ENCODE measurements at places on chromosomes 11 and 22. TPM values are rescaled to one million over a fixed set of nuclear protein-coding genes. Genes with fewer than 3 reads are reported as not detected.
A peak's percentile ranks its signal among the peaks of the same experiment; 100 is the strongest.

DNA sequence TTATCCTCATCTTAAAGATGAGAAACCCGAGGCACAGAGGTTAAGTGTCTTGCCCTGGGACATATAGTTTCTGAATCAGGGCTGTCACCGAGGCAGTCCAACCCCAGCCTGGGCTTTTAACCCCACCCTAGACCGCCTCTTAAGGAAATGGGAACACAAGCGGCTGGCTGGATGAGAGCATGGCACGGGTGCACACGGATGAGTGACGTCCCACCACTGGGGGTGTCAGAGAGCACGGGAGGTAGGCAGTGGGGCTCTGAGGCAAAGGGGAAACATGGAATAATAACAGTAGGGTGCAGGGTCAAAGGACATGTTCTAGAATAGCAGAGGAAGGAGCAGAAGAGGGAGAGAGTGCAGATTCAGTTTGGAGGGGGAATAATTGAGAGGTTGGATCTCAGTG lies 22.3 kb downstream of the PPFIBP2 start:
- no peak for DNase-seq

DNA sequence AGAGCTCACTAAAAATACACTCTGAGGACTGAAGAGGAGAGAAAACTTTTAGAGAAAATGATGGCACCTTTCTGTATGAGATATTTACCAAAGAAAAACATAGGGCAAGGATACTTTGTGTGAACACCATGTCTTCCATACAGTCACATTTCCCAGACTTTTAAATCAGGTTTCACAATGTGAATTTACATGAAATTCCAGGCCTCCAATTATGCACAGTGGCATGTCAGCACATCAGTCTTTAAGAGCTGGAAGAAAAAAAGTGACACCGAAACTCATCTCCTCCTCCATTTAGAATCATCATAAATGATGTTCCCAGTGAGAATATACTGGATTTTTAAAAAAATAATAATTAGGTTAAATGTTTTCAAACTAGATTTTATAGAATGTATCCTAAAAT lies 232.2 kb upstream of the UBASH3B start:
- no peak for DNase-seq

Gene C11orf86
- not detected for polyA plus RNA-seq

- DNase-seq = peak; percentile 80
These were observed 2.8 kb upstream of the CDKN1C start for GRCh38 chr11:2888266-2888968.

GRCh38 chr11:128552783-128553661 lies 34.3 kb downstream of the ETS1 start:
- peak; percentile 61 for DNase-seq

DNA sequence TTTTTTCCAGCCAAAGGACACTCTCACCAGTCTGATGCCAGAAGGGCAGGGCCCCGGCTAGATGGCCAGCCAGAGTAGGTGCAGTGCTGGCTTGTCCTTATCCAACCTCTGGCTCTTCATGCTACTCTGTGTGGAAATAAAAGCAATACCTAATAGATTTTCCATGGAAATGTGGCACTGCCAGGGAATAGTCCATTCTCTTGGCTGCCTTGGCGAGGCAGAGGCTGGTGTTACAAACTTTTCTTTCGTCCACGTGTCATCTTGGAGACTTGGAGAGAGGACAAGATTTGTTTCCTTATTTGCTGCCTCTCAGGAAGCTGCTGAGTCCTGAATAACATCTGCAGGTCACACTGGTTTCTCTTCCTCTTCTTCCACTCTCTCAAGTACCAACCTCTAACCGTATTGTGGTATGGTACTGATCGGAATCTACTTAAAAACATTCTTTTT lies 17.2 kb upstream of the C1QTNF4 start:
- no peak for DNase-seq

Gene JHY
- polyA plus RNA-seq = 2.6 TPM

DNA sequence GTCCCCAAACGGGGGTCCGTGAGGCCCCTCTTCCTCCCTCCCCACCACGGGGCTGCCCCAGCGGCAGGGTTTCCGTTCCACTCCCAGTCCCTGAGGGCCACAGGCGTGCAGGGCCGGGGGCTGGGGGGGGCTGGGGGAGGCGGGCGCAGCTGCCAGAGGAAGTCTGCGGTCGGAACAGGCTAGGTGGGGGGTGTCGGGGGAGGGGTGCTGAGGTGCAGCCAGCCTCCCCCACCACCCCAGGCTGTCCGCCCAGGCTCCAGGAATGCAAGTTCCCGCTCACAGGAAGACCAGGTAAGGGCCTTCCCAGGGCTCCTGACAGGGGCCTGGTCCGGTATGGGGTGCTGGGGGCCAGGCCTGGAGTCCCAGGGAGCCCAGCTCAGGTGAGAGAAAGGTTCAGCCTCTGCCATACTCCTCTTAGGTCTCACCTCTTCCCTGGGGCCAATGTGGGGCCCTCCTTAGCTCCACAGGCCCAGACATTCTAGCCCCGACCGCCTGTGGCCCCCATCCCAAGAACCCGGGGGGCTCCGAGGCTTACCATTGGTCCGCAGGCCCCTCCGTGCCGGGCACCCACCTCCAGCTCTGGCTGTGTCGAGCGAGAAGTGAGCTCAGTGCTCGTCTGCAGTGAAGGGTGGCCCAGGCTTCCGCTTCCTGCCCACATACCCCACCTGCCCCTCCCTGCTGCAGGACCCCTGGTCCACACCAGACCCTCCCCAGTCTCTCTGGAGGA lies at the start of gene PTPRCAP:
TSS of gene PTPRCAP (minus strand) at position 601 of the 727 bp plus-strand sequence. CDS start at position 538, 63 bp downstream.
- no peak for DNase-seq
